Activated CD8-positive, alpha-beta T cell treated with anti-CD3 and anti-CD28 coated beads, Interleukin-2, amount 10 ng/mL, durations not matched to agents 7 days and 5 days (primary cell): ENCODE measurements at places on chromosomes 1 and 21. TPM values are rescaled to one million over a fixed set of nuclear protein-coding genes. Genes with fewer than 3 reads are reported as not detected.
A peak's percentile ranks its signal among the peaks of the same experiment; 100 is the strongest.

DNA sequence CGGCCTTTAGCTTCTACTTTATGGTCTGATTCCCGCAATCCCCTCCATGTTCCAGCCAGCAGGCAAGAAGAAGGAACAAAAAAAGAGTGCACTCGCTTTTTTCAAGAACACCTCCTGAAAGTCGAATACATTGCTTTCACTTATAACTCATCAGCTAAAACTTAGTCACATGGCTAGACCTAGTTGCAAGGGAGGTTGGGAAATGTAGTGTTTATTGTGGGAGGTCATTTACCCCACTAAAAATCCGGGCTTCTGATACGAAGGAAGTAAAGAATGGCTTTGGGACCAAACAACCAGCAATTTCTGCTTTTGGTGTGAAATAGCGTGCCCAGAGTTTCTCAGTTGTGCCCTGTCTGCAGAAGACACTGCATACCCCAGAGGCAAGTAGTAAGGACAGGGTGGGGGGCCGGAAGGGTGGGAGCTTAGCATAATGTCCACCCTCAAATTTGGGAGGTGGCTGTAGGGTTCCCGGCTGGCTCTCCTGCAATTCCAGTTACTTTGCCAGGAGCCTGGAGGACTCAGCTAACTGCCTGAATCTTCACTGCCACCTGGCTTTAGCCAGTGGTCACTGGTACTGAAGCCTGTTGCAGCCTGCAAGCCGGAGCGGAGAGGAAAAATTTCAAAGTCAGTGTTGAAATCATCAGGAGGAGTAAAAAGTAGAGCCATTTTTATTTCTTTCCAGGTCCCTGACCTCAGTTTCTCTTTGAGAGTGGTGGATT lies 57.7 kb upstream of the F3 start:
- DNase-seq = no peak
- no peaks in the 10 kb centered on the region for H3K36me3 ChIP-seq
- peaks cover 18% of the 10 kb centered on the region for H3K4me1 ChIP-seq
- H3K27me3 ChIP-seq = peaks cover 25% of the 10 kb centered on the region

- H3K27ac ChIP-seq = no peak overlapping the region
- H3K27me3 ChIP-seq = peaks cover 8% of the 10 kb centered on the region
- no peaks in the 10 kb centered on the region for H3K4me1 ChIP-seq
- no peaks in the 10 kb centered on the region for H3K36me3 ChIP-seq
Observed at GRCh38 chr21:38725196-38726157, 80.3 kb upstream of the ETS2 start.

DNA sequence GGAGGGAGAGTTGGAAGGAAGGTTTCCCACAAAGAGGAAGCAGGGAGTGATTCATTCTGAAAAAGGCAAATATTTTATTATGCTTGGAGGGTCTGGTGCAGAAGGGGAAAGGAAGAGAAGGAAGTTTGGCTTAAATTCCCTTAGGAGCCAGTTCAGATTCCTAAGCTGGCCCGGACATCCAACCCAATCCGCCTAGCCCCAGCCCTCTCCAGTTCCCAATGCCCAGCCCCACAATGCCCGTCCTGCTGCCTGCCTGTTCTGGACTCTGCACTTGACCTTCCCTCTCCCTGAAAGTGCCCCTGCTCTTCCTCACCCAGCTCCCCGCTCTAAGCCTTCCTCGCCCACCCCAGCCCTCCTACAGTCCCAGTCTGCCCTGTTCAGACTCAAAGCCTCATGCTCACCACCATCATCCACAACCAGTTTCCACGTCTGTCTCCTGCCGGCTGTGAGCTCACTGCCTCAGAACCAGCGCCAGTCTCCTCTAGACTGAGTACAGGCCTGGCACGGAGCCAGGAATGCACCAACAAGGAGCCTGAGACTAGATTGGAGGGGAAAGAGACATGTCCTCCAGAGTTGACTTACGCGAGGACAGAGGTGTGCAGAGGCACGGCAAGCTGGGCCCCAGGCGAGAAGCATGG lies 18.9 kb downstream of the CAPN2 start:
- no peak for DNase-seq
- peaks cover 49% of the 10 kb centered on the region for H3K4me1 ChIP-seq
- peaks cover 66% of the 10 kb centered on the region for H3K36me3 ChIP-seq
- no peaks in the 10 kb centered on the region for H3K27me3 ChIP-seq
- H3K4me3 ChIP-seq = no peak overlapping the region

- no peak for DNase-seq
- no peaks in the 10 kb centered on the region for H3K27me3 ChIP-seq
- peaks cover 29% of the 10 kb centered on the region for H3K4me1 ChIP-seq
- peaks cover 7% of the 10 kb centered on the region for H3K36me3 ChIP-seq
- H3K4me3 ChIP-seq = peak overlapping the region; percentile 51
Observed at GRCh38 chr1:15682936-15683341, 1.2 kb upstream of the PLEKHM2 start.

NLRP3 gene
- total RNA-seq = 4.7 TPM
